Nucleus accumbens (tissue), 56 donors: ENCODE measurements at places on chromosomes 6 and 20.

DNA sequence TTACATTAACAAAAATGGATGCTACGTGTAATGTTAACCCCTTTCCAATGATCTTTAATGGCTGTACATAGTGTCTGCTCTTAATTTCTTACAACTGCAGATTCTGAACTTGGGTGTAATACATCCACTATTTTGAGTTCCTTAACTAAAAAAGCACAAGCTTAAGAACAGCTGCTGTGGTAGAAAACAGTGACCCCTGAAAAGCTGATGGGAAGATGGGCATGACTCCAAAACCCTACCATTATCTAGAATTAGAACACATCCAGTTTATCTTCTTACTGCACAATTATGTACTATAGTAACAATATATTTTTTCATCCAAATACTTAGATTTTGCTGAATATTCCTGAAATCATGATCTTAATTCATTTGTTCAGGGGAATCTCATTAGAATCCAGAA is 49.3 kb downstream of the LYRM4 start:
- no peak for DNase-seq

- no peak for DNase-seq
These were observed 299.4 kb downstream of the ZFAND3 start for GRCh38 chr6:38118791-38119365.

DNA sequence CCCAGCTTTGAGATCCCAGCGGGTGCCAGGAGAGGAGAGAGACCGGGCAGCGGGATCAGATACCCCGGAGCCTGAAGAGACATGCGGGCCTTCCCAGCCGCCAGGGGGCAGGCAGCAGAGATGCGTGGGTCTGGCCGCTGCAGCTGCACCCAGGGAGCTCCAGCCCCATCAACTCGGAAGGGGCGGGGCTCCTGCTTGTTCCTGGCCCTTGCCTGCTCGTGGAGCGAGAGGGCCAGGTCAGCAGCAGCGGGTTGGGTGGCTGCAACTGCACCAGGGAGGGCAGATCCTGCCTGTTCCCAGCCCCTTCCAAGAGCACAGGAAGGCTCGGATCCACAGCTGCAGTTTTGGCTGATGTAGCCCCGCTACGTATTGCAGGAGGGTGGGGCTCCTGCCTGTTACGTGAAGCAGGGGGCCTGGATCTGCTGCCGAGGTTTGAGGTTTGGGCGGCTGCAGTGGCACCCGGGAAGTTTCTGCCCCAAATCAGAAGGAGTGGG is 532.8 kb downstream of the RFPL4B start:
- DNase-seq: peak; percentile 82

DNA sequence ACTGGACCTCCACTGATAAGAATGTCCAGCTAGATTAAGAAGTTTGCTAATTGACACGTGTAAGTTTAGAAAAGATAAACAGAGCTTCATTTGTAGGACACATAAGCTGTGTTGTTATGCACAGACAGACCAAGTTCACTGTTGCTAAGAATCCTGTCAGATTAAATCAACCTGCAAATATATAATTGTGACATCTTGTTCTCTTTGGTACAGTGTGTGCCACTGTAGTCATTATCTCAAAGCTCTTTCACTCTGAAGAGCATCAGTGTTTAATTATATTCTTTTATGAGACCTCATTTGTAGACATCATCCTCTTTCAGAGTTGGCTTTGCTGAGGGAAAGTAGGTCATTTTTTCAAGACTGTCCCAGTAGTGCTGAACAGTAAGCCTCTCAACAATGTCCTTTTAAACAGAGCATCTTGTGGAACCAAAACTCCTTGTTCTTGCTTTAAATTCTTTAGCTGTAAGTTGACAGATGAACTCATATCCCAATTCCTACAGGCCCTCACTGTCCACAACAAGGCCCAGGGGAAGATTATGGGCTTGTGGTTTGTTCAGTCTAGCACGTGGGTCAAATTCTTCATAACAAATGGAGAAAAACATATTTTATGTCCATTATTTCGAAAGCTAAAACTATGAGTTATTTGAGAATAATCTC is 252.4 kb downstream of the HDGFL1 start:
- no peak for DNase-seq

- no peak for DNase-seq
These were observed 29.9 kb downstream of the RAB44 start for GRCh38 chr6:36727505-36728021.

GRCh38 chr6:145815309-145816274 is 997 bp upstream of the FBXO30 start:
- peak; percentile 46 for DNase-seq

DNA sequence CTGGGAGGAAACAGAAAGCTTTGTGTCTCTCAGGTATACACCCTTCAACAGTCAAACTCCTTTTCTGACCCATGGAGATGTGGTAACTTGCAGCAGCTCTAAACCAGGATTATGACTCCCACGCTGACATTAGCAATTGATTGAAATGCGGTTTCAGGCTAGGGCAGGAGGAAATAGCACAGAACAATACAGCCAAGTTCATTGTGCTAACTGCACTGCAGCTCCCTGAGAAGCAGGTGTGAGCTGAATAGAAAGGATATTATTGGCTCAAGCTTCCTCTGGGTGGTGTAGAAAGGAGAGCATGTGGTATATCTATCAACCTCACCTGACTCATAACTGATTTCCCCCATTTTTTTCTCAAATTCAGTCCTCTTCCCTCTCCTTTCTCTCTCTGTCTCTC is 612.3 kb upstream of the BTBD3 start:
- DNase-seq: no peak

- DNase-seq: no peak
These were observed 138.3 kb downstream of the ANKRD60 start for GRCh38 chr20:58090161-58090560.

GRCh38 chr20:57190536-57191264 is 75.7 kb downstream of the BMP7 start:
- DNase-seq: no peak

DNA sequence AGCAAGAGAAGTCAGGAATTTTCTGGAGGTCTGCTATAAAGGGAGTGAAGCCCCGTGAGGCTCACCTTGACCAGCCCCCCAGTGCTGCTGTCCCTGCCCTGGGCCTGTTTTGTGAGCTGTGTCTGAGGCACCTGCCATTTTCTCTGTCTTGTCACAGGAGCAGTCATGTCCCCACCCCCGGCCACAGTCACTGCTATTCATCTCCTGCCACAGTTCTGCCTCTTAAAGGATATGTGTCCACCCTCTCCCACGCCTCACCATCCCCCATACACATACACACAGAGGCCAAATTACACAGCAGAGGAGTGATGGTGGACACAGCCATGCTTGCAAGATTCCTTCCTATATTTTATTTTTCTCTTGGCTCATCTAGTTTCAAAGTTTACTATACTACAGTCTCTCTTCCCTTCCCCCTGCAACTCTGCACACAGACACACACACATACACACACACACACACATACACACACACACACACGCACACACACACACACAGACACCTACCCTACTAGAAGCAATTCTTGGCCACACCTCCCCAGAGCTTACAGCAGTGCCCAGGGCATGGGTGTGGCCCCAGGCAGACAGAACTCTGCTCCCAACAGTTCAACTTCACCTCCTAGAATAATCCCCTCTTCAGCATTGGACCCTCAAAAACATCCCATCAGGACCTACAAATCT is 68.7 kb upstream of the TAB2 start:
- no peak for DNase-seq

- DNase-seq: no peak
These were observed 127.4 kb downstream of the C6orf118 start for GRCh38 chr6:165181951-165182414.

DNA sequence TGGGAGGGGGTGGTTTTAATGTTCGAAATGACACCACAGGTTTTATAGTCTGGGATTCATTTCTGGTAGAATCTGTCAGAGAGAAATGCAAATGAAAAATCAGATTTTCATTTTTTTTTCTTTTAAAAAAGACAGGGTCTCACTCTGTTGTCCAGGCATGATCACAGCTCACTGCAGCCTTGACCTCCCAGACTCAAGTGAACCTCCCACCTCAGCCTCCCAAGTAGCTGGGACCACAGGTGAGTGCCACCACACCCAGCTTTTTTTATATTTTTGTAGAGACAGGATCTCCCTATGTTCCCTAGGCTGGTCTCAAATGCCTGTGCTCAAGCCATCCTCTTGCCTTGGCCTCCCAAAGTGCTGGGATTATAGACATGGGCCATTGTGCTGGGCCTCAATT is 2.4 kb upstream of the ADNP start:
- no peak for DNase-seq

- no peak for DNase-seq
These were observed 1.0 kb upstream of the HELZ2 start for GRCh38 chr20:63574829-63575743.

- no peak for DNase-seq
These were observed 230.1 kb upstream of the SUPT3H start for GRCh38 chr6:45607798-45608197.

DNA sequence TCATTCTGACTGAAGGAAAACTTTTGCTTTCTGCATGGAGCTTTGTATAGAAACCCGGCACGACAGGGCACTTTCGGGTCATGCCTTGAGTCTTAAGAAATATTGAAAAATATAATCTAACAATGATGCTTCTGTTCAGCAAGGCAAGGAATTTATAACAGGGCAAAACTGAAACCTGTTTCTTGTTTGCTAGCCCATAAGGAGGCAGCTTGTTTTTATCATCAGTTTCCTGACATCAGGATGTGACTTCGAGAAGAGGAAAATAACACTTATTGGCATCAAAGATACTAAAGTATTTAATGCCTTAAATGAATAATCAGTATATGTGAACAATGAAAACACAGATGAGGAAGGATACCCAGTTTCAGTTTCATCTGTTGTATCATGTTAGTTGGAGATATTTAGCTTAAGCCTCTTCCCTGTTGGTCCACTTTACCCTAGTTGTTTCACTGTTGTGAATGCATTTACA is 146.5 kb downstream of the CDKAL1 start:
- no peak for DNase-seq

GRCh38 chr20:37565134-37565811 is 37.6 kb upstream of the BLCAP start:
- no peak for DNase-seq

GRCh38 chr6:6781172-6781872 is 192.8 kb downstream of the LY86 start:
- no peak for DNase-seq

GRCh38 chr20:51258582-51259165 is 235.8 kb upstream of the KCNG1 start:
- no peak for DNase-seq
